ENCODE measurements at places on chromosomes 7 and 10.

GRCh38 chr7:133696056-133696455, 431.1 kb upstream of the LRGUK start:
- no peak for DNase-seq

DNA sequence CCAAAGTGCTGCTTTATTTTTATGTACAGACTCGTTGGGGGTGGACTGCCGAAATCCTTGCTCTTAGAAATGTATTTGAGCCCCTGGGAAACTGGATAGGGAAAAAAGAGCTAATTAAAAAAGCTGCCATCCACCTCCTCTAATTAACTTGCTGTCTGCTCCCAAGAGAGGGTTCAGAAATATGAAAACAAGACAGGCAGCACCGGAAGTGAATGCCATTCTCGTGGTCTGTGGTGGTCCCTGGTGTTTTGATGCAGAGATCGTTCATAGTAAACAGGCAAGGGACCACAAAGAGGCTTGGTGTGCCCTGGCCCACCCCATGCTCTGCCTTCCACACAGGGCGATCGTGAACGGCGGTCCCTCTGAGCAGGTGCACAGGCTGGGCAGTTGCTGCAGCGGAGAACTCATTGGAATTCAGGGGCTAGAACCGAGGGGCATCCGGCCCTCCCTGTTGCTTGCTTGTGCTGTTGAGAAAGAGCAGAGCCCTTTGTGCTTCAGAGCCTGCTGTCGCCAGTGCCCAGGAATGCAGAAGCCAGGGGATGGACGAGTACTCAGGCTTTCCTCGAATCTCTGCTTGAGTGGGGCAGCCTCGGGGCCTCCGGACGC, 79.1 kb upstream of the BTBD16 start:
- DNase-seq = no peak

- DNase-seq = no peak
Observed at GRCh38 chr7:102079140-102080018, 207.3 kb upstream of the SH2B2 start.

DNA sequence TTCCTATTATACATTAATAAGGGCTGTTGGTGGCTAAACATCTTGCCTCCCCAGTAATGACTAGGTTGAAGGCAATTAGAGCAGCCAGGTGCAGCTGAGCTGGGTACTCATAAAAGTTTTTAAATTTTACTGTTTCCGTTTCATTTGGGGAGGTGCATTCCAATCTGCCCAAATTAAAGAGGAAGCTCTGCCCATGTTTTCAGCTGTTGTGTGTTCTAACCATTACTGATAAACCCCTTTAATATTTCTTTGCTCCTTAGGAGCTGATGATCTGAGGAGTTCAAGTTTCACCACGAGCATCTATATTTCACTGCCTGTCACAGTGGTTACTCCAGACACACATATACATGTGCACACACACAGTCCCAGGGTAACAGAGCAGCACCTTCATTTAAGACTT, 94.4 kb downstream of the JAZF1 start:
- DNase-seq = no peak

GRCh38 chr10:48811461-48811860, 126.8 kb downstream of the WDFY4 start:
- no peak for DNase-seq

- DNase-seq = no peak
Observed at GRCh38 chr10:119689016-119689580, 36.8 kb upstream of the INPP5F start.

DNA sequence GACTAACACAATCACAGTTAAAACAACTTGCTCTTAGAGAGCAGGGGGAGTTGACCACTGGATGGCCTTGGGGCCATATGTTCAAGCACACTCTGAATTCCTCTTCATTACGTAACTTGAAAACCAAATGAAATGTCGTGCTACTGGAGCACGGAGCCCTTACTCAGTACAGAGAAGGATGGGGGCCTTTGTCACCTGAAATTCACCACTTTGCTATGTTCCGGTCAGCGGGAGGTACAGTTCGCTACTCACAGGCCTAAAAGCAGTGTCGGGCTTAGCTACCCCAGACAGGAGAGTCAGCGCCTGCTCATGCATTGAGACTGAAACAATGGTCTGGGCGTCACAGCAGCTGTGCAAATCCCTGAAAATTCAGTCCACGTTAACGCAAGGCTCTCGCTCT, 39.6 kb downstream of the GLI3 start:
- DNase-seq = no peak

Data from muscle of arm (tissue), 14 donors.